ENCODE measurements at places on chromosomes 11 and 22.

- no peak for DNase-seq
These were observed 1.7 kb downstream of the ZBTB16 start for GRCh38 chr11:114061048-114061680.

DNA sequence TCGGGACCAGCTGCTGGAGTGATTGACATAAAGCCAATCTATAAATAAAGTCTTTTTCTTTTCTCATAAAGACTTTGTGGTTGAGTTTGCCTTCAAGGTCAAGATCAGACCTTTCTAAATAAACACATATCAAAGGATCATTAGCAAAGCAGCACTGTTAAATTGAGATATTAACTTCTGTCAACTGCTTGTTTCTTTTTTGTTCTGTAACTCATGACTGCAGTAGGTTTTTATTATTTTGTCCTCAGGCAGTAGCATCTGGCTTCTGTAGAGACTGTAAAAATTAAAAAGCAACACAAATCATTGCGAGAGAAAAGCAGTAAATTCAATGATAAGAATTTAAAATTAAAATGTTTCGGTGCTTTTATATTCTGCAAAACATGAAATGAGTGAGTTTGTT lies 77.7 kb upstream of the NNMT start:
- DNase-seq, result no peak

DNA sequence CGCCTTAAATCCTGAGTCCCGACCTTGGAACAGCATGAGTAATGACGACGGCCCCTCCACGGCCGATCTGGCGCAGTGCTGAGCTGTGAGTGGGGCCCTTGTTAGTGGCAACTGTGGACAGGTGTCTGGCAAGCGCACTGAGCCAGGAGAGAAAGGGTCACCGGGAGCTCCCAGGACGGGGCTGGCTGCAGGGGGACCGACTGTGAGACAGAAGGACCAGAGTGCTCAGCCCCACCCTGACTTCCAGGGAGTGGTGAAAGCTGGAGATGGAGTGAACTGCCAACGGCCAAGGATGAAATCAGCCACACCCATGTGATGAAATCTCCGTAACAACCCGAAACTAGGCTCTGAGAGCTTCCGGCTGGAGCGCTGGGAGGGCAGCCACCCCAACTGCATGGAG lies 228.6 kb downstream of the BRD1 start:
- DNase-seq, result no peak

- DNase-seq, result no peak
These were observed 13.1 kb downstream of the UBASH3B start for GRCh38 chr11:122668562-122669090.

GRCh38 chr11:106690923-106691322 lies 327.4 kb downstream of the GUCY1A2 start:
- no peak for DNase-seq

GRCh38 chr11:46353698-46354097 lies 6.4 kb downstream of the DGKZ start:
- DNase-seq, result no peak

DNA sequence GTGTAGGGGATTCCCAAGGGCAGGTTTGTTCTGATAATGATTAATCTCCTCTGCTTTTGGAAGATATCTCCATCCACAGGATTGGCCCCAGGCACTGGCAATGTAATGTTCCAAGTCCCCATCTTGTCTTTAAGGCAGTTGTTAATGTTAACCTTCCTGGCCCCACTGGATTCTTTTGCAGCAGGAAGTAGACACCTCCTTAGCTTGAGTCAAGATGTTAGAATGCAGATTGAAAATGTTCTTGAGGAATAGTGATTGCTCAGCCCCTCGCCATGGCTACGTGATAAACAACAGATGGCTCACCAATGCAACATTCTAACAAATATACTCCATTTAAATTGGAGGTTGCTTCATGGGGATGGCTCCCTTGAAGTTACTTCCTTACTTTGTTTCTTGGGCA lies 7.3 kb downstream of the HEPHL1 start:
- no peak for DNase-seq

Measured in HL-60 (cell line).